CD4-positive, alpha-beta T cell (primary cell): ENCODE measurements at places on chromosomes 5 and 9. TPM values are rescaled to one million over a fixed set of nuclear protein-coding genes. Genes with fewer than 3 reads are reported as not detected.

- no peak for DNase-seq
- H3K27me3 ChIP-seq, result no peaks in the 10 kb centered on the region
- no peak overlapping the region for H3K27ac ChIP-seq
- no peaks in the 10 kb centered on the region for H3K4me1 ChIP-seq
- no peak overlapping the region for H3K4me3 ChIP-seq
Measured at GRCh38 chr5:88536146-88536545, 267.5 kb upstream of the TMEM161B start.

- H3K27ac ChIP-seq, result no peak overlapping the region
- no peak overlapping the region for H3K4me3 ChIP-seq
- no peak for DNase-seq
- H3K4me1 ChIP-seq, result peaks cover 14% of the 10 kb centered on the region
- no peaks in the 10 kb centered on the region for H3K27me3 ChIP-seq
Measured at GRCh38 chr5:177606071-177607051, 6.4 kb downstream of the B4GALT7 start.

GRCh38 chr9:137463931-137464290 lies 4.8 kb upstream of the NSMF start:
- H3K27ac ChIP-seq, result no peak overlapping the region
- peaks cover 43% of the 10 kb centered on the region for H3K4me1 ChIP-seq
- H3K4me3 ChIP-seq, result no peak overlapping the region
- no peak for DNase-seq
- no peaks in the 10 kb centered on the region for H3K27me3 ChIP-seq
- H3K36me3 ChIP-seq, result no peaks in the 10 kb centered on the region

Gene PCDHA9
- not detected for total RNA-seq

Gene COL15A1
- total RNA-seq, result not detected

Gene KCNN2
- not detected for total RNA-seq

Gene KIAA0825
- total RNA-seq, result 1.6 TPM
